ENCODE measurements at places on chromosomes 1 and 21.

DNA sequence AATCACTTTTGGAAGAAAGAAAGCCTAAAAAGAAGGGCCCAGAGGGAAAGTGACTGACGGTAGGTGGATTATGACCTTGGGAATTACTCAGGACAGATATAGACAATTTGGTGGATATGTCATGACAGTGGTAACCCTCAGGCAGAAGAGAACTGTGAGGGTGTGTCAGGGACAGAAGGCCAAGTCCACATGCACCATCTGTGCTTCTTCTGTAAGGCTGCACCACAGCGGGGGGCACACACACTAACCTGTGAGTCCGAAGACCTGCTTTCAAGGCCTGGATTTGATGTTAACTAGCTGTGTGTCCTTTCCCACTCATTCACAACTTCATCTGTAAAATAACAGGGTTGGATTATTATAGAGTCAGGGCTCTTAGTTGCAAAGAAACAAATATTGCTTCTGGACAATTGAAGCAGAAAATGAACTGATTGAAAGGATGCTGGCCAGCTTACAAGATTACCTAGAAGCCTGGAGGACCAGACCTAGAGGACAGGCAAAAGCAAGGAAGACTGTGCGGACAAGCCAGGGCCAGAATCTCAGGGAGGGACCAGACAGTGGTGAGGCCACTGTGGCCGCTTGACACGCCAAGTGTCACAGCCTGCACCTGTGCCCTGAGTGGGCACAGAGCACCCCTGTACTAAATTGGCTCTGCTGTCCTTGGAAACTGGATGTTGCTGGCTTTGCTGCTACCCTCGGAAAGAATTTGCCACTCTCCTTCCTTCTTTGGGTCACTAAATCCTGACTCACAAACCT is 34.7 kb upstream of the USP24 start:
- H3K27ac ChIP-seq: no peak overlapping the region
- H3K27me3 ChIP-seq: no peaks in the 10 kb centered on the region
- no peak for DNase-seq
- no peak overlapping the region for H3K4me3 ChIP-seq
- peaks cover 10% of the 10 kb centered on the region for H3K4me1 ChIP-seq
- H3K36me3 ChIP-seq: no peaks in the 10 kb centered on the region

- H3K4me1 ChIP-seq: no peaks in the 10 kb centered on the region
- no peak for DNase-seq
- H3K27ac ChIP-seq: no peak overlapping the region
- H3K27me3 ChIP-seq: peaks cover 2% of the 10 kb centered on the region
- H3K36me3 ChIP-seq: no peaks in the 10 kb centered on the region
Observed at GRCh38 chr1:177779166-177779965, 190.5 kb downstream of the SEC16B start.

DNA sequence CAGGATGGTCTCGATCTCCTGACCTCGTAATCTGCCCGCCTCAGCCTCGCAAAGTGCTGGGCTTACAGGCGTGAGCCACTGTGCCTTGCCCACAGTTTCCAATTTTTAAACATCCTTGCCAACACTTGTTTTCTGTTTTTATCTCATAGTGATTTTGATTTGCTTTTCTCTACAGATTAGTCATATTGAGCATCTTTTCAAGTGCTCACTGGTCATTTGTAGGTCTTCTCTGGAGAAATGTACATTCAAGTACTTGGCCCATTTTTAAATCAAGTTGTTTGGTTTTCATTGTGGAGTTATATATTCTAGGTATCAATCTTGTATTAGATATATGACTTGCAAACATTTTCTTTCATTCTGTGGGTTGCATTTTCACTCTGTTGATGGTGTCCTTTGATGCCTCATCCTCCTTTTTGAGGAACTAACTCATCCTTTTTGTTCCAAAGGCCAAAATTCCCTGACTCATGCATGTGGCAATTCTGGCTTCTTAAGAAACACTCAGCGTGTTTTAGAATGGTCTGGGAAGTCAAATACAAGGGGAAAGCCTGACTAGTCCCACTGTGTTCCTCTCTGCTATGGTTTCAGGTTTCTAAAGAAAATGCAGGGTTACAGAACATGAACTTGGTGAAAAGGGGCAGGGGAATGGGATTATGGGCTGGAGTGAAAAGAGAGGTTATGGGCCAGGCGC is 37.3 kb downstream of the PTAFR start:
- H3K36me3 ChIP-seq: no peaks in the 10 kb centered on the region
- H3K4me3 ChIP-seq: no peak overlapping the region
- DNase-seq: no peak
- H3K4me1 ChIP-seq: peaks cover 35% of the 10 kb centered on the region
- no peak overlapping the region for H3K27ac ChIP-seq
- H3K27me3 ChIP-seq: no peaks in the 10 kb centered on the region

- no peak overlapping the region for H3K4me3 ChIP-seq
- H3K27ac ChIP-seq: no peak overlapping the region
- no peaks in the 10 kb centered on the region for H3K36me3 ChIP-seq
- H3K27me3 ChIP-seq: no peaks in the 10 kb centered on the region
Observed at GRCh38 chr1:178438432-178438831, 58.3 kb downstream of the CLEC20A start.

- DNase-seq: no peak
- H3K4me1 ChIP-seq: peaks cover 10% of the 10 kb centered on the region
- H3K36me3 ChIP-seq: peaks cover 28% of the 10 kb centered on the region
- H3K27ac ChIP-seq: no peak overlapping the region
Observed at GRCh38 chr21:33914188-33914587, 1.4 kb downstream of the ATP5PO start.

- no peaks in the 10 kb centered on the region for H3K27me3 ChIP-seq
- no peak overlapping the region for H3K4me3 ChIP-seq
- H3K4me1 ChIP-seq: peaks cover 11% of the 10 kb centered on the region
- H3K36me3 ChIP-seq: peaks cover 10% of the 10 kb centered on the region
- no peak for DNase-seq
Observed at GRCh38 chr1:11054666-11055065, 5.2 kb downstream of the SRM start.

GRCh38 chr1:77313491-77313890 is 31.7 kb downstream of the AK5 start:
- H3K4me3 ChIP-seq: no peak overlapping the region
- no peaks in the 10 kb centered on the region for H3K36me3 ChIP-seq
- H3K4me1 ChIP-seq: peaks cover 8% of the 10 kb centered on the region
- H3K27me3 ChIP-seq: no peaks in the 10 kb centered on the region

GRCh38 chr1:56120021-56120420 is 459.3 kb downstream of the PLPP3 start:
- H3K4me1 ChIP-seq: no peaks in the 10 kb centered on the region
- no peaks in the 10 kb centered on the region for H3K27me3 ChIP-seq
- DNase-seq: no peak
- H3K36me3 ChIP-seq: no peaks in the 10 kb centered on the region
- H3K4me3 ChIP-seq: no peak overlapping the region

GRCh38 chr21:16264319-16264718 is 534.5 kb downstream of the USP25 start:
- H3K36me3 ChIP-seq: no peaks in the 10 kb centered on the region
- peak overlapping the region; percentile 72 for H3K4me3 ChIP-seq
- peak overlapping the region; percentile 75 for H3K27ac ChIP-seq
- no peaks in the 10 kb centered on the region for H3K4me1 ChIP-seq
- no peaks in the 10 kb centered on the region for H3K27me3 ChIP-seq
- DNase-seq: peak; percentile 36

DNA sequence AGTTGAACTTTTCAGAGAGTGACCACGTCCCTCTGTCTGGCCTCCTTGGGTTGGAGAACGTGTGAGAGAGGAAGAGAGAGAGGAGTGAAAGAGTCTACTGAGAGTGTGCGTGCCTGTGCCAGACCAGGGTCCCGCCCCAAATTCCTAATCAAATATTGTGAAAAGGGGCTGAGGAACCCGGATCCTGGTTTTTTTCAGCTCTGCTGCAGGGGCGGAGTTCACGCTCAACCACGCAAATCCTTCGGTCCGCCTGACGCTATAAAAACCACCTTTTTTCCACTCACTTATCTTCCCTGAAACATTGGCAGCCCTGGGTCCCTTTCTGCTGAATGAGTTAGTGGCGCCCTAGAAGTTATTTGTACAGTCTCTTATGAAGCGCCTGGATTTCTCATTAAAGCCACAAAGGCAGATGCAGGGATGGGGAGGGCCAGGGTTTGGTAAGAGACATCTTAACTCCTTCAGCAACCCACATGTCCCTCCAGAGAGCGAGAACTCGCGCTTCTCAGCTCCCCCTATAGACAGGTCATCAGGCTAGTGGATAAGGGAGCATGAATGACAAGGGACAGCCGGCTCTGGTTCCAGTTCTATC is at the start of gene FMOD:
Gene FMOD (minus strand): TSS at position 86 of the 589 bp plus-strand sequence. CDS start 2,852 bp downstream, outside the sequence.
- no peak within 1 kb of the TSS for H3K4me3 ChIP-seq
- no peaks in the 10 kb centered on the region for H3K27me3 ChIP-seq
- no peak within 1 kb of the TSS for H3K27ac ChIP-seq
- DNase-seq: peak; percentile 70
- H3K36me3 ChIP-seq: no peaks in the 10 kb centered on the region

GRCh38 chr1:2314803-2315673 is 76.3 kb downstream of the MORN1 start:
- H3K27me3 ChIP-seq: no peaks in the 10 kb centered on the region
- H3K4me3 ChIP-seq: peak overlapping the region; percentile 76
- H3K4me1 ChIP-seq: peaks cover 59% of the 10 kb centered on the region
- H3K27ac ChIP-seq: peak overlapping the region; percentile 40
- no peaks in the 10 kb centered on the region for H3K36me3 ChIP-seq

- DNase-seq: no peak
- no peaks in the 10 kb centered on the region for H3K36me3 ChIP-seq
- H3K4me3 ChIP-seq: no peak overlapping the region
- no peaks in the 10 kb centered on the region for H3K27me3 ChIP-seq
- no peaks in the 10 kb centered on the region for H3K4me1 ChIP-seq
Observed at GRCh38 chr1:201069636-201070035, 42.6 kb downstream of the CACNA1S start.

DNA sequence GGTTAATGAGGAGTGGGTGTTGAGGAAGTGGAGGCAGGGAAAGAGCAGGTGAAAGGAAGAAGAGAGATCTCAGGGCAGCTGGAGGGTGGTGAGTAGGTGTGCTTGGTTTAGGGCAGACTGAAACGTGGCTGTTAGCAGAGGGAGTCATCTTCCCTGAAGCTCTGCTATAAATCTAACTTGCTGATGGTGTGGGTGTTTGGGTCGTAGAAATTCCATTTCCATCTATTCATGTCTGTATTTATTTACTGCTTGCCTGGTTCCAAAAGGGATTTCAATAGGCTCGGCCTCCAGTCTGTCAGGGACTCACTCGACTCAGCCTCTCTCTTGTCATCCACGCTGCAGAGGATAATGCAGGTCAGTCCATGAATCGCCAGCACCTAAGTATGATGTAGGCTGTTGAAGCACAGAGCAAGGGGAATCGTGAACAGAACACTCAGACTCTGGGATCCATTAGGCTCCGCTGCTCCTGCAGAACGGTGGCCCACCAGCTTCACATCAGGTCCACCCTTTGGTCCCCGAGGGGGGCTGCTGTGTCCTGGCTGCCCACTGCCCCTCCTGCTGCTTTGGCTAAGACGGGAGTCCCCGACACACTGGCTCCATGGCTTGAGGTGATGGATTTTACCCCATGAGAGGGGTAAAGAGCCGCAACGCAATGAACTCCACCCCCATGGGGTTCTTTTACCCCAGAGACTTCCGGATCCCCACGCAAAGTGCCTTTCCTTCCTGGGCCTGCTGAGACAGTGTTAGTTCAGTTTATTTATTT is 156.2 kb downstream of the RHOU start:
- no peaks in the 10 kb centered on the region for H3K36me3 ChIP-seq
- no peak for DNase-seq
- H3K4me3 ChIP-seq: no peak overlapping the region
